Left lobe of liver (tissue), 2 donors: ENCODE measurements at places on chromosomes 6 and 20. TPM values are rescaled to one million over a fixed set of nuclear protein-coding genes. Genes with fewer than 3 reads are reported as not detected.

GRCh38 chr6:147135211-147135681 lies 69.0 kb upstream of the STXBP5 start:
- no peak for DNase-seq

- DNase-seq = no peak
Measured at GRCh38 chr20:10953437-10953836, 279.6 kb upstream of the JAG1 start.

DNA sequence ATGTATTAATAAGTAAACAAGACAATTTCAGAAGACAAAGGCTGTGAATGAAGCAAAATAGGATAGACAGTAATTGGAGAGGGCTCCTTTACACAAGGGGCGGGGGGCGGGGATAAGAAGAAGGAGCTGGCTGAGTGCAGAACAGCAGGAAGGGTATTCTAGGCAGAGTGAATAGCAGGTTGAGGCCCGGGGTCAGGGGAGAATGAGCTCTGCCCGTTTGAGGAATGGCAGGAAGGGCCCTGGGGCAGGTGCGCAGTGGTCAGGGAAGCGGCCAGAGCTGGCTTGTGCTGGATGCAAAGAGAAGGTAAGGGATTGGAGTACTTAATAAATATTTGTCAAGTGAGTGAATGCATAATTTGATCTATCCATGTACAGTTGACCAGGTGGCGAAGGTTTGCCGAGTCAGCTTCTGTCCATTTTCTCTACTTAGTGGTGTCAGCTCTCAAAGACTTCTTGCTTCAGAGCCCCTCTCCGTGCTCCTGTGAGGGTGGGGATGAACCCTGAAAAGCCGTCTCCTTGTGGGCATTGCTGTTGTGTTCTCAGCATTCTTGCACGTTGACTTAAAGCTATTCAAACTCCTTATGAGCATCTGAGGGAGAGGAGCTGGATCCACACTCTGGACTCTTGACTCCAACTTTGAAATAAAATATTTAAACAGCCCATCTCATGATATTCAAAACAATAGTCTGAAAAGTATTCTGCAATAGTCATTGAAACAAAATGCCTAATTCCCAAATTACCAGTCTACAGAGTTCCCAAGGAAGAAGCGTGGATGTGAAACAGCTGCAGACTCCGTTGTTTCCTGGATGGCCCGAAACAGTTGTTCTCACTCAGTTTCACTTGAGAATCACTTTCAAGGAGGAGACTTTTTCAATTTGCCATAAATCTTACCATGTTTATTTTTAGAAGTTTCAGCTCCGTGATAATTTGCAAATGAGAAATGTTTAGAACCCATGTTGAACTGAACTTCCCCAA lies 105.1 kb downstream of the EDN3 start:
- DNase-seq = no peak

Gene LAMA2
- total RNA-seq = 5.3 TPM

Gene SNAP25
- not detected for total RNA-seq

Gene FAM229B
- 13.6 TPM for total RNA-seq

Gene CGA
- 0.25 TPM for total RNA-seq

Gene RHAG
- 0.38 TPM for total RNA-seq

Gene MYB
- total RNA-seq = 0.18 TPM
